Suppressor macrophage treated with lipopolysaccharide for 1 hour (primary cell): ENCODE measurements at places on chromosomes 4 and X.

GRCh38 chr4:112279025-112279881 is 6.5 kb downstream of the TIFA start:
- DNase-seq, result no peak

DNA sequence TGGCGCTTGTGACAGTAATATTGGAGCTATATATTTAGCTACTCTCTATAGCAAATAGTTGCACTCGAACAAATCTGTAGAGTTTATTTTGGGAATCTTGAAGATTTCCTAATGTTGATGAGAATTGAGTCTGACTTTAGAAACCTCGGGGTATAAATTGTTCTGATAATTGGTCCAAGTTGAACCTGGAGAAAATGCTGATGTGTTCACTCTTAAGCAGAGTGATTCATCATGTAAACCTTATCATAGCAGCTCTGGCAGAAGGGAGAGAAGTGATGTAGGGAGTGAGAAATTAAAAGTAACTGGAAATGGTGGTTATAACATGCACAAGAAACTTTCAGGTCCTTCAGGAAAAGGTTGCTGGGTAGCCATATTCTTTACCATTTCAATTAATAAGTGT is 16.4 kb upstream of the SLC4A4 start:
- DNase-seq, result no peak

GRCh38 chr4:171650543-171650942 is 162.7 kb upstream of the GALNTL6 start:
- peak; percentile 2 for DNase-seq

DNA sequence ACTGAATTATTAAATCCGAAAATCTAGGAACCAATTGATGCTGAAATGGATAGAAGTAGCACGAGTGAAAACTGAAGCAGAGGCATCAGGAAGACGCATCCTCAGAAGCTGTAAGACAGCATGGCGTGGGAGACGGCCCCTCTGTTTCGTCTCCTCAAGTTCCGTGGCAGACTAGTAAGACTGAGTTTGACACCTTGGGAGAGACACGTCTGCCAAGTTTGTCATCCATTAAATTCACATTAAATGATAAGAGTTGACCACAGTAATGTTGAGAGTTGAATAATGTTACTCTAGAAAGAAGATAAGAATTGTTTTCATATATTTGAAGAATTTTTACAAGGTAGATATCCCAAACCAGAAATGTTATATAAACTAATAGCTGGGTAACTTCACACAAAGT is 736.1 kb upstream of the FRG1 start:
- no peak for DNase-seq

GRCh38 chrX:42725196-42725595 is 52.8 kb downstream of the PPP1R2C start:
- no peak for DNase-seq

GRCh38 chr4:187603093-187604025 is 392.2 kb upstream of the ZFP42 start:
- DNase-seq, result no peak

DNA sequence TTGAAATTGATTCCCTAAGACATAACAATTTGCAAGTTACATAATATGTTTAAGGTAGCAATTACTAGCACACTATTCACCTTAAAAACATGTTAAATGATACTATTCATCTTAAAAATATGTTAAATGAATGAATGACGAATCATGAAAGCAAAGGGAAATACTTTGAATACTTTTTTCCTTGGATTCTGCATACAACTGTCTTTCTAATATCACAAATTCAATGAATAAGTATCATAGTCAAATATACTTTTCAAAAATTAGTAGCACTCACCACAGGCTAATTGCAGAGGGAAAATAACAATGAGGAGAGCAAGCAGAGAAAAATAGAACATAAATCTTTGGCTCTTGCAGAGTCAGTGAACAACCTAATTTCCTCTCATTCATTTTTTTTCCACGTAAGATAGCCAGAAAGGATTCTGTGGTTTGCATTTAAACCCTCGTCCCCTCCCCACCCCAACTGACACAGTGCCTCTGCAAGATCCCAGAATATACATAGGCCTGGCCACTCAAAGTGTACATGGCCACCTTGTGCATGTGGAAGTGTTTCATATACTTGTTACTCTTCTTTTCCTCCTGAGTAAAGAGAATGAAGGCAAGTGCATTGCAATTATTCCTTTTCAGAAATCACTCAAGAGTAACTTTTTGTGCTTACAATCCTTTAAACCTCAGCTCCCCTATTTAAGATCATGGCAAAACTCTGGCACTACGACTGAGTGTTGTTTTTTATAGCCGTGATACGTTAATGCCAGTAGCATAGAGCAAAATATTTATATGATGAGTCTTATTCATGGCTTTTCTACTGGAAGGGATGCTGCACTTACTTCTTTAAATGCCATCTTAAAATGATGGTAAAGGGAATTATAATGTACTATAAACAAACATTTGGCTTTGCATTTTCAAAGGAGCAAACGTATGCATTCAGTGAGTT is 236.4 kb downstream of the PDGFC start:
- no peak for DNase-seq

GRCh38 chr4:127686658-127687057 is 43.5 kb upstream of the SLC25A31 start:
- DNase-seq, result no peak
